ENCODE measurements at places on chromosomes 1 and 21.

- peak; percentile 33 for DNase-seq
Measured at GRCh38 chr1:87024936-87025540, 110.6 kb downstream of the HS2ST1 start.

GRCh38 chr1:192546596-192547190 lies 28.9 kb upstream of the RGS1 start:
- DNase-seq, result peak; percentile 47

DNA sequence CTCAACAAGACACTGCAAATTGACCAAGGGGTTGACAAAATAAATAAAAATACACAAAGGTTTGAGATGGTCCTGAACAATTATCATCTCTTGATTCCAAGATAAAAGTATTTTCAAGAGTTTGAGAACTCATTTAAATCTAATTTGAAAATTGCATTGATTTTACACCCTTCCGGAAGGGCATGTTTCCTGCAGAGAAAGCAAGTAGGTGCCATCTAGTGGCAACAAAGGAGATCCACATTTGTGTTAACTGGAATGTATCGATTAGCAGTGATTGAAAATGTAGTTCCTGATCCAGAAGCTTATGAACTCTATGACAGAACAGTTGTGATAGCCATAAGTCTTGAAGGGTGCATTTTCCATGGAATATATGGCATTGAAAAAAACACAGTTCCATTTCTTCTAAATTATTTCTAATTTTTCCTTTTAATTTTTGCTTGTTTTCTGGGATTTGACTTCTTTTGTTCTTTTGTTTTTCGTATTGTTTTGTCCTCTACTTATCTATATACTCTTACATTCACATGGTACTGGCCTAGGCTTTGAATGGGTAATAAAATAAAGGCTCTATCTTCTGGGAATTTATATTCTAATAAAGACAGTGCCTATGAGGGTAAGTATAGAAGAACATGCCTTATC lies 143.7 kb downstream of the DNM3 start:
- peak; percentile 31 for DNase-seq

DNA sequence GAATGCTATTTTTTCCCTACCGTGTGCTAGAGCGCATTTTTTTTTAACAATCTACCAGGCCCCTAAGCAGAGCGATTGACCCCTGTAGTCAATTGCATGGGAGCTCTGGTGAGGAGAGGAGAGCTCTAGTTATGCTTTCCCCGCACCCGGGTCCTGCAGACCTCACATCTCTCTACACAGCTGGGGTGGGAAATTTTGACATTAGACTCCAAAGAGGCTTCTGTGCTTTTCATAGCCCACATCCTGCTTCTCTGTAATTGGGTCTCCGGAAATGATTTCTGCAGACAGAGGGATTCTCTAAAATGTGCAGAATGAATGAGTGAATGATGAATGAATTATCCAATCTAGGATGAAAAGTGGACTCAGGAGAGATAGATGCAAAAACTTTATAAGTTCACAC lies 41.5 kb upstream of the DUSP10 start:
- no peak for DNase-seq

DNA sequence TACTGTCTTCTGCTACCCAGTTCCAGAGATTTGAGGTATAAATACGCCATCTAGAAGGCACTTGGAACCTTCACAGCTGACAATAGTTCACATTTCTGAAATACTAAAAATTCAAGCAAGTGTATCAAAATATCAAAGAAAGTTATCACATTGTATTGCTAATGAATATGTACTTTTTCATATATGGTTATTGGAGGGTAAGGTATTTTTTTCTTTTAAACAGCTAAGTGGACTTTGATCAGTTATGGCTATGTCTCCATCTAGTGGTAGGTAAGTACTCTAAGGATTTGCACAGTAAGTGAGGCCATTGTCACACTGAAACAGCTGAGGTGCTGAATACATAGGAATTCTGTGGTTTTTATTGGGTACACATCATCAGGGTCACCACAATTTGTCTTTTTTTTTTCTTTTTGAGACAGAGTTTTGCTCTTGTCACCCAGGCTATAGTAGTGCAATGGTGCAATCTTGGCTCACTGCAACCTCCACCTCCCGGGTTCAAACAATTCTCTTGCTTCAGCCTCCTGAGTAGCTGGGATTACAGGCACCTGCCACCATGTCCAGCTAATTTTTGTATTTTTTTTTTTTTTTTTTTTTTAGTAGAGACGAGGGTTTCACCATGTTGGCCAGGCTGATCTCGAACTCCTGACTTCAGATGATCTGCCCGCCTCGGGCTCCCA lies 49.1 kb upstream of the CR2 start:
- DNase-seq, result peak; percentile 76

GRCh38 chr1:110824192-110824591 lies 48.8 kb upstream of the CD53 start:
- no peak for DNase-seq

DNA sequence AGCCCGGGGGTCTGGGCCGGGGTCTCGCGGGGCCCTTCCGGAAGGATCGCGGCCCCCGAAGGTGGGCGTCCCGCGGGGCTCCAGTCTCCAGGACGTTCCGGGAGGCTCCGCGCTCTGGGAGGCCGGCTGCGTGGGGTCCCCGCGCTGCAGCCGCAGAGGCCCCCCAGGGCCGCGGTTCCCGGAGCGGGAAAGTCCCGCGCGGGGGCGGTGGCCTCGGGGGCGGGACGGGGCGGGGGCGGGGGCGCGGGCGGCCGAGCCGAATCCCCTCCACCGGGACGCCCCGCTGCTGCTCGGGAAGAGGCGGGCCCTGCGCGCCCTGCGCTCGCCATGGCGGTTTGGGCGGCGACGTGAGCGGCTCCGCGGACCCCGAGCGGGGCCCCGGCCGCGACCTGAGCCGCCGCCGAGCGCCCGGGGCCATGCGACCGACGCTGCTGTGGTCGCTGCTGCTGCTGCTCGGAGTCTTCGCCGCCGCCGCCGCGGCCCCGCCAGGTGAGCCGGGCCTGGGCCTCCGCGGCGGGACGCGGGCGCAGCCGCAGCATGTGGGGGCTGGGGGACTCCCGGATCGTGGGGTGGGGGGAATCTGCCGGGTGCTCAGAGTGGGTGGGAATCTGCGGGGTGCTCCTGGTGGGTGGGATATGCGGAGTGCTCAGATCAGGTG lies at the start of gene IFNGR2:
TSS of gene IFNGR2 (plus strand) at position 286 of the 658 bp plus-strand sequence. CDS start at position 417, 131 bp downstream.
- DNase-seq, result no peak

DNA sequence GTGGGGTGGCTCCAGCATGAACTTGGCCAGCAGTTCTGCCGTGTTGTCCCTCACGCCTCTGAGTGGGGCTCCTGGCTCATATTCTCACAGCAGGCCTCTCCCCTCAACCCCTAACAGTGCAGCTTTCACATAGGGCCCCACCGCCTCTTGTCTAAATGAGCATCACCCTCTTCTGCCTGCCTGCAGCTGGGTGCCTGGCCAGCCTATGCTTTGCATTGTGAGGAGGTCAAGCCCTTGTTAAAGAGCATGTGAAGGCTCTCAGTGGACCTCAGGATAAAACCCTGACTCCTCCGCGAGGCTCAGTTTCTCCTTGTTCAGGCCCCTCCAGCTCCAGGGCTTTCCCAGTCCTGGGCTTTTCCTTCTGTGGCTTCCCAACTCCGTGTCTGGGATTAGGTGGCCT lies 34.8 kb downstream of the CRYAA start:
- DNase-seq, result no peak

DNA sequence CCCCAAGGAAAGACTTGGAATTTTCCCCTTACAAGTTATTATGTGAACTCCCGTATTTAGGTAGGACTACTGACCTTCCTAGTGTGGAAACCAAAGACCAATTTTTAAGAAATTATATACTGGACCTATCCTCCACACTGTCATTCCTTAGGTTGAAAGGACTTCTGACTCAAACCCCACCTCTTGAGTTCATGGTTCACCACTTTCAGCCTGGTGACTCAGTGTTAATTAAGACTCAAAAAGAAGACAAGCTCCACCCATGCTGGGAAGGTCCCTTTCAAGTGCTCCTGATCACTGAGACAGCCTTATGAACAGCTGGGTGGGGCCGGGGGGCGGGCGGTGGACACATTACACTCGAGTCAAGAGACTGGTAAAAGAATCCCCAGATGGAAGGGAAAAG lies 113.2 kb downstream of the LRRC53 start:
- DNase-seq, result no peak

DNA sequence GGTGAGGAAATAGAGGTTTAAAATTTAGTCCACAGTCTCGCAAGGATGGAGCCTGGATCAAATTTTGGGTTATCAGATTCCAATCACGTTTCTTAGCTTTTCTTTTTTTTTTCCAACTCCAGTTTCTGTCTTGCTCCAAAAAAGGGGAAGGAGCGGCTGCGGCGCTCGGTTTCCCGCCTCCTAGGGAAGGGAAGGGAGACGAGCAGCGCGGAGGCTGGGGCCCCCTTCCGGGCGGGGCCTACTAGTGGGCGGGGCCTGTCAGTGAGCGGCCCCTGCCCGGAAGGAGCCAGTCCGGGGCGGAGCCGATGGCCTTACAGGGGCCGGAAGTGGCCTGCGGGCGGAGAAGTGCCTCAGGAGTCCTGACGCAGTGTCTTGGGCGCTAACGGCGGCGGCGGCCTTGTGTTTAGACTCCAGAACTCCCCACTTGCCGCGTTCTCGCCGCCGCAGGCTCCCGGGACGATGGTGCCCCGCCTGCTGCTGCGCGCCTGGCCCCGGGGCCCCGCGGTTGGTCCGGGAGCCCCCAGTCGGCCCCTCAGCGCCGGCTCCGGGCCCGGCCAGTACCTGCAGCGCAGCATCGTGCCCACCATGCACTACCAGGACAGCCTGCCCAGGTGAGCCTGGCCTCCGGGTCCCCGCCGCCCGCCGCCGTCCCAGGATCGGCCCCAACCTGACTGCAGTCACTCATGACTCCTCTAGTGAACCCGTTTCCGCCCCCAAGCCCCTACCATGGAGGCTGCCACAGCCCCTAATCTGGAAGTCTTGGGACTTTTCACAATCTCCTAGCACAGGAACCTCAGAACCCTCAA lies at the start of gene CPT2:
TSS of gene CPT2 (plus strand) at position 340 of the 806 bp plus-strand sequence. CDS start at position 460, 120 bp downstream.
- DNase-seq, result peak; percentile 86

DNA sequence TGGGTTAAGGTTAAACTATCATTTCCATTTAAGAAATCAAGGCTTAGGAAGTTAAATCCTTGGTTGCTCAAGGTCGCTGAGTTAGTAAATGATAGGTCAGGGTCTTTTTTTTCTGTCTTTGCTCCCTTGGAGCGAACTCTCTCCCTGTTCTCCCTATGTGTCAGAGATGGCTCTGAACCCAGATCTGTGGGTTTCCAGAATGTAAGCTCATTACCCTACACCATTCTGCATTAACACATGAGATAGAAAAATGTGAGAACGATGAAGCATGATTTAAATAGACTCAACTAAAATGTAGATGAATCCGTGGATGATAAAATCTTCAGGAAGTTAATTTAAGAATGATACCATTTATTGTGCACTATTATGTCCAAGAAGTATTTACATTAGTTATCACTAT lies 25.0 kb upstream of the ST6GALNAC3 start:
- no peak for DNase-seq

DNA sequence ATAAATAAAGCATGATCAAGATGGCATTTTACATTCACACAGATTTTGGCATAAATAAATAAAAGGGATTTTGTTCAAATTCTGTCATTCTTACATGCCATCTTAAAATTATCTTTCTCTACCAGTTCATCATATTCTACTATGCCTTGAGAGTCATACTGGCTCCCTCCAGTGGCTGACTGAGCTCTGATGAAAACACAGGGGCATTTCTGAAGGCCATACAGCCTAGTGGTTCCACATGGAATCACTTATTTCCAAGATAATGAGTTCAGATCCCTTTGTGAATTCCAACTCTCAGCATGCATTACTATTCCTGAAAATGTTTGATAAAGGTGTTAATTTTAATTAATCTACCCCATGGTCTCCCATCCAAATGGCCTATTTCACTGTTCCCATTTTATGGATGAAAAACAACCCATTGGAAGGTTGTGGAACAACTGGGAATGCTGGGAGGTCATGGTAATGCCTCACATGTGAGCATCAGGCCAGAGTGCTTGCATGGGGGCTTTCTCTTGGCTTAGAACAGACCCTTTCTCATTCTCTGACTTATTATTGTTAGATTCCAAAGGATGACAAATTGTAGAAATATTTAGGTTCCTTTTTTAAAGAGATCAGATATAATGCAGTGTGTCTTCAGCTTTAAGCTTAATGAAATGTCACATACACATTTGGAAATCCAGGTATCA lies 622.4 kb upstream of the PKN2 start:
- DNase-seq, result peak; percentile 68

GRCh38 chr1:164576291-164577271 lies 17.6 kb downstream of the PBX1 start:
- DNase-seq, result peak; percentile 72

GRCh38 chr1:178005450-178005849 lies 35.6 kb upstream of the SEC16B start:
- no peak for DNase-seq

GRCh38 chr1:155648207-155649147 lies 38.5 kb downstream of the MSTO1 start:
- peak; percentile 94 for DNase-seq

- no peak for DNase-seq
Measured at GRCh38 chr1:66519992-66520391, 14.0 kb upstream of the SGIP1 start.

DNA sequence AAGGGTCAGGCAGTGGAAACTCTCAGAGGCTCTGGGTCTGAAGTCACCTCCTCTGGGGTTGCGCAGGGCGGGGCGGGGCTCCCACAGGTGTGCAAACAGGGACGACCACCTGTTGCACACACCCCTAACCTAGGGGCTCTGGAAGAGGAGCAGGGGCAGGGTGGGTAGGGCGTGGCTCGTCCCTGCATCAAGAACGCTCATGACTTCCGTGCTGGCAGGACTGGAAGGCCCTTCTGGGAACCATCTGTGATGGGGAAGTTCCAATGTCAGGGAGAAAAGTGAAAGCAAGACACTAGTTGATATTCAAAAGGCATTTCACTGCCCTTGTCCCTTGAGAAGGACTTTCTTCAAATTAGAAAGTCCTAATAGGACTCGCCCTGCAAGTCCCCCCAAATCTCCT lies 22.1 kb upstream of the CLSTN1 start:
- DNase-seq, result no peak

- DNase-seq, result no peak
Measured at GRCh38 chr21:23131177-23131576, 2133.0 kb downstream of the NCAM2 start.

- DNase-seq, result no peak
Measured at GRCh38 chr1:47757226-47757975, 239.8 kb downstream of the TRABD2B start.

DNA sequence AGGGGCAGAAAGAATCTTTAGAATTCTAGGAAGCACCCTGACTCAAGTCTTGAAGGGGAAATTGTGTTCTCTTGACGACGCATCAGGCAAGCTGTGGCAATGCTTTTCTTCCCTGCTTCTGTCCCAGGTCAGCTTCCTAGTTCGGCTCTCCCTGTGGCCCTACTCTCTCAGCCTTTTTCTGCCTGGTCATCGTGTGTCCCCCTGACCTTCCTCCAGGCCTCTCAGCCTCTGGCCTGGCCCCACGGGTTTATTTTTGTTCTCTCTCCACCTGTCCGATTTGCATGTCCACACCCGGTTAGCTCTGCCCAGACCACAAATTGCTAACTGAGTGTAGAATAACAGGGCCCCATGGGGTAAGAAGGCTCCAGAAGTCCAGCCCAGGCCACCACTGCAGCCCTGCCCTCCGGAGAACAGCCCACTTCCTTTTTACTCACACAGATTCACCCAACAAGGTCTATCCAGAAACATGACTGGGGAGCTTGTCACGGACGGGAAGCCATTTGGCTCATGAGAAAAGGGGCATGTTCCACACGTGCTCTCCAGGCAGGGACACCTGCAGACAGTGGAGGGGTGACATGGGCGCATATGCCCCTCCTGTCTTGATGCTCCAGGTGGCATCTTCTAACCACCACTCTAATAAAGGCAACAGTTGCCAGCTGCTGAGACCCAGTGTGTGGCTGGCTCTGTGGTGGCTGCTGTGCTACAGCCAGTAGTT lies 9.8 kb downstream of the KCNN3 start:
- no peak for DNase-seq

- DNase-seq, result no peak
Measured at GRCh38 chr1:30981172-30981571, 72.6 kb upstream of the SDC3 start.
